NCI-H2081 (cell line): ENCODE measurements at places on chromosomes 6 and 20.

- no peak for DNase-seq
Measured at GRCh38 chr6:41040940-41041536, 1.2 kb upstream of the TSPO2 start.

GRCh38 chr20:19784511-19785172 is 26.6 kb downstream of the RIN2 start:
- peak; percentile 81 for DNase-seq

DNA sequence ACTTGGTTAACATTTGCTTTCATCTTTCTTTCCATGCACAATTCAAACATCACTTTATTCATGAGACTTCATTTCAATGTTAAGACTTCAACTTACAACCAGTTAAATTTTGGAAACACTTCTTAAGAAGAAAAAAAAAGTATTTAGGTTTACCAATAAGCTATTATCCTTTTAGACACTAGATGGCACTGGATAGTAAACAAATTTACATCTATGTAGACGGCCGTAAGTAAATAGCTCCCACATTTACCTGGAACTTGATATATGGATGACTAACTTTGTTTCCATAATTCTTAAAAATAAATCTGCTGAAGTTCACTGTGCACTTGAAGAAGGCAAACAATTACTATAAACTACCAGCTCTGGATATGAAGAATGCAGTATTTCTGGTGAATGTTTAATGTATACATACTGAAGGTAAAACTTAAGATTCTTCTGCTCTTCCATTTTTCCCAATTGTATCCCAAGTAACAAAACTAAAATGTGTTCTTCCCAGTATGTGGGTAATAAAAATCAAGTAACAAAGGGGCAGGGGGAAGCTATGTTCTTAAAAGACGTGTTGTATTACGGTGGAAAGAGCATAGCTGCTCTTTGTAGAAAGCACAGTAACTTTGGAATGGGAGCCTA is 130.6 kb upstream of the C6orf118 start:
- no peak for DNase-seq

GRCh38 chr20:24730750-24731149 is 218.3 kb upstream of the CST7 start:
- no peak for DNase-seq

DNA sequence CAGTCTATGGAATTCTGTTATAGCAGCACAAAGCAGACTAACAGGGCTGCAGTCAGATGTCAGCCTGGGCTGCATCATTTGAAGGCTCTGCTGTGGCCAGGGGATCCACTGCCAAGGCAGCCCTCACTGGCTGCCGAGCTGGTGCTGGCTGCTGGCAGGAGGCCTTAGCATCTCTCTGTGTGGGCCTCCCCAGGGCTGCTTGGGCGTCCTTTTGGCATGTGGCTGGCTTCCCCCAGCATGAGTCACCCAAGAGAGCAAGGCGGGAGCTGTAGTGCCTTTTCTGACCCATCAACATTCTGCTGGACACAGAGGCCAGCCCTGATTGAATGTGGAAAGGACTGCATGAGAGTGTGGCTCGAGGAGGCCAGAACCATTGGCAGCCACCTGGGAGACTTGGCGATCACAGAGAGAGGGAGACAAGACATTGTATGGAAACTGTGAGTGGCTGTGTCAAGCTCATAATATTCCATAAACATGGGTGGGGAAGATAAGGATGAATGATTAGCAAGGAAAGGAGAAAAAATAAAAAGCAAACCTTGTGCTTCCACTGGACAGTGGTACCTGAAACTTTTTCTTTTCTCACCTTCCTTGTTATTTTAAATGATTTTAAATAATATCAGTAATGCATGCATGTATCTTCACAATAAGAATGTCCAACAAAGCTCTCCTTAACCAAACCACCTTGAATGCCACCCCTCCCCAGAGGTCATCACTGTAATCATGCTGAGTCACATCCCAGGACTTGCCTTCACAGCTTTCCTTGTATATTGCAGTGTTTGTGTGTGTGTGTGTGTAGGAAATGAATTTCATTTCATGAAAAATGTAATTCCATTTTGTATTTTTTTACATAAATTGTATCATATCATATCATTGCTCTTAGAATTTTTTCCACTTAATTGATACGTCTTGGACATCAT is 55.0 kb upstream of the VSX1 start:
- DNase-seq = no peak

GRCh38 chr20:62945771-62946339 is 6.7 kb upstream of the SLC17A9 start:
- no peak for DNase-seq

DNA sequence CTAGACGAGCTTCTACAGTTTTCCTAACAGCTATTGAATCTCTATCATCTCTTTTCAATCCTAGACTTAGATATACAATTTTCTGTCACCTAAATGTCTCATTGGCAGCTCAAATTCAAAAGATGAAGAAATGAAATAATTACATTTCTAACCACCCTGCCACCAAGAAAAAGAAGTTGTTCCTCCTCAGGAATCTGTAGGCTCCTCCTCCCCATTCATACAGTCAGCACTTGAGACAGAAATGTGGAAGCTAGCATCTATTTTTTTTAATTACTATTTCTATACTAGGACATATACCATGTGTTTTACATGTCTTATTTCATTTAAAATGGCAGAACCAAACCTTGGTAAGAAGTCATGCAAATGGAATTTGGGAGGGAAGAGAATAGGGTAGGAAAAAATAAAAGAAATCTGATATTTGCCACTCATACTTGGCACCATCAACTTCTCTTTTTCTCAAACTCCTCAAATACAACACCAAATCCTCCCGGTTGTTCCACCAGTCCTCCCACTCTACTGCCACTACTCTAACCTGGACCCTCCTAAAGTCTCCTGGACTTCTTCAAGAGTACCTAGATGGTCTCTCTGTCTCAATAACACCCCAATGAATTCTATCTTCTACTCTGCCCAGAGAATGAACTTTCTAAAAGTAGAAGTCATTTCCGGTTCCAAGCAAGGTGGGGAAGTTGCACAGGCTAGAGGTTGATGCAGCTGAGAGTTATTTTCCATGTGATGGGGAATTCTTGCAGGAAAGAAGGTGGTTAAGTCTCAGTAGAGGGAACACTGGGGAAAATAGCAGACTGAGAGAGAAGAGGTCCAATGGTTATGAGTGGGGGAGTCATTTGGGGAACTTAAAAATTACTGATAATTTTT is 54.1 kb downstream of the ATXN1 start:
- DNase-seq = no peak

- no peak for DNase-seq
Measured at GRCh38 chr6:46036911-46037310, 21.3 kb upstream of the CLIC5 start.

- no peak for DNase-seq
Measured at GRCh38 chr6:13026557-13026956, 301.8 kb downstream of the TBC1D7 start.

DNA sequence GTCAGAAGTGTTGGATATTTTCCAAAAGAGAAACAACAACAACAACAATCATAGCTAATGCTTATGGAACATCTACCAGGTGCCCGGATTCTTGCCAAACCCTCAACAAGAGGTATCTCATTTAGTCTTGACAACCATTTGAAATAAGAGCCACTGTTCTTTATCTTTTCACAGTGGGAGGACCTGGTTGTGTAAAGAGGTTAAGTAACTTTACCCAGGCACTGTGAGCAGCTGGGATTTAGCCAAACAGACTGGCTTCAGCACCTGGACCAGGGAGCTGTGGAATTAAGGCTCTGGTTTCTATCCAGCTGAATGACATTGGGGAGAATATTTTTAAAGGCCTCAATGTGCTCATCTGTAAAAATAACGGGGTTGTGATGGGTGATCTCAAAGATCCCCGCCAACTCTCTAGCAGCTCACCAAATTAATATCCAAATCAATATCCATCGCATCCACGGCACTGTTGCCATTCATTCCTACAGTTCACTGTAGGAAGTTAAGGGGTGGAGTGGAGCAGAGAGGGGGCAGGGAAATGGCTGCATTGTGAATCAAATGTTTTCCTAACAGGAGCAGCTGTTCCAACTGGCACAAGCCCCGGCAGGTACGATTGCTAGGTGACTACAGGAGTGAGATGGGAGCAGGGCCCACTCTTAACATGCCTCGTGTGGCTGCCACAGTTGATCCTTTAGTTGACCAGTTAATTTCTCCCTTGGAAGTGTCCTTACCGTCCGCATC is 61.8 kb downstream of the GCNT2 start:
- DNase-seq = peak; percentile 96

GRCh38 chr20:19370076-19371075 is 157.9 kb downstream of the SLC24A3 start:
- DNase-seq = no peak

- DNase-seq = peak; percentile 31
Measured at GRCh38 chr20:59835448-59836395, 97.7 kb downstream of the SYCP2 start.

GRCh38 chr20:63162206-63162795 is 53.6 kb downstream of the YTHDF1 start:
- no peak for DNase-seq

GRCh38 chr6:170007468-170008293 is 256.3 kb downstream of the ERMARD start:
- DNase-seq = no peak

DNA sequence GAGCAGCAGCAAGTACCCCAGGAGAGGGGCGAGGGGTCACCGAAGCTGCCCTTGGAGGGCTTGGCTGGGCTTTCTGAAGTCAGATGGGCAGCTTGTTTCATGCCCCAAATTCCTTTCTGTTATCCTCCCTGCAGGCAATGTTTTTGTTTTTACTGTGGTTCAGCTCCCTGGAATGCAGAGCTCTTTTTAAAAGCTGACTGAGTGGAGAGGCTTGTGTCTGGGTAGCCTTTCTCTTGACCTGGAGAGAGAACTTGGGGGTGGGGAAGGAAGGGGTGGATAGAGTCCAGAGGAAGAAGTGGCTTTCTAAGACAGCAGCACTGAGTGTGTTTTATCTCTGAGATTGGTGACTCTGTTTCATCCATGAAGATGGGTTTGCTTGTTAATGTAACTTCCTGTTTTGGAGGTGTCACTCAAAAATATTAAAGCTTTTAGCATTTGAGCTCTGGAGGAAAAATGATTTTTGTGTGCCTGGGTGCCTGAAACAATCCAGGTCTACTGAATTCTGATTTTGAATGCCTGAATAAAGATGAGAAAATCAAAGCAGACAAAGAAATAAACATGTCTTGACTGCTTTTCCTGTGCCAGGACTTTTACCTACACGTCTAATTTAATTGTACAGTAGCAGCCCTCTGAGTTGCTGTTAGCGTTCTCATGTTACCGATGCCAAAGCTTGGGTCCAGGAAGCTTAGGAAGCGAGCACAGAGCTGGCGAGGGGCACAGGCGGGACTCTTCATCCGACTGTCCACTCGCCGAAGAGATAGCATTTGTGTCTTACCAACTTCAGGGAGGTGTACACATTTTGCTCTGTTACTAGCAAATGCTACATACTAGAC is 78.2 kb upstream of the EEF1E1 start:
- DNase-seq = no peak

- no peak for DNase-seq
Measured at GRCh38 chr6:68689910-68690309, 54.8 kb downstream of the ADGRB3 start.

DNA sequence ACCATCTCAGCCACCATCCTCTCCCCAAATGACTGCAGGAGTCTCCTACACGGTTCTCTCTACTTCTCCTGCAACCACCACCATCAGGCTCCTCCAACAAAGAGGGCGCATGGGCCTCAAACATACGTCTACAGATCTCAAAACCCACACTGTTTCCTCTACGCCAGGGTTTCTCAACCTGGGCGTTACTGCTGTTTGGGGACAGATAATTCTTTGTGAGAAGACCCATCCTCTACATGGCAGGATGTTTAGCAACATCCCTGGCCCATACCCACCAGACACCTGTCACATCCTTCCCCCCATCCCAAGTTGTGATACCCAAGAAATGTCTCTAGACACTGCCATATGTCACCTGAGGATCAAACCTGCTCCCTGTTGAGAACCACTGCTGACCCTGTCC is 45.0 kb downstream of the ELMO2 start:
- DNase-seq = no peak

DNA sequence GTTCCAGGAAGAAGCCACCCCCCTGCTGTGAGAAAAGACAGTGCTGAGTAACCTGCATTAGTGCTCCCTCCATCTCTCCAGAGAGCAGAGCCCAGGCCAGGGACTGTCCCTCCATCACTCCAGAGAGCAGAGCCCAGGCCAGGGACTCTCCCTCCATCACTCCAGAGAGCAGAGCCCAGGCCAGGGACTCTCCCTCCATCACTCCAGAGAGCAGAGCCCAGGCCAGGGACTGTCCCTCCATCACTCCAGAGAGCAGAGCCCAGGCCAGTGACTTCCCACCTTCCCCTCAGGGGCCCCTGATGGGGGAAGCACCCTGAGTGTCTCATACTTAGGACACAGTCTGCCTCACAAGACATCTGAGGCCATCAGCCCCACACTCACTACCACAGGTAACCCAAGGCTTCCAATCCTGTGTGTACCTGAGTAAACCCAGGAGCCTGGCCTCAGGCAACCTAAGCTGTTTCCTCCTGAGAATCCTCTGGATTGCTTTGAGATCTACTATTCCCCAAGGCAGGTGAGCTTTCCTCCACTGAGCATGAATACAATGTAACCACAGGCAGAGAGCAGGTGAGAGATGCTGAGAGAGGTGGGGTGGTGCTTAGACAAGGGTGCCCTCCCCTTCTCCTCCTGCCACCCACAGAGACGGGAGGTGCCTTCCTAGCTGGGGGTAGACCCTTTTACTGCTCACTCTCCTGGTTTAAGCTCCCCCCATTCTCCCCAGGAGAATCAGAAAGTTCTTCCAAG is 4.9 kb downstream of the TBXT start:
- DNase-seq = no peak

- no peak for DNase-seq
Measured at GRCh38 chr6:6707143-6707542, 118.6 kb downstream of the LY86 start.

DNA sequence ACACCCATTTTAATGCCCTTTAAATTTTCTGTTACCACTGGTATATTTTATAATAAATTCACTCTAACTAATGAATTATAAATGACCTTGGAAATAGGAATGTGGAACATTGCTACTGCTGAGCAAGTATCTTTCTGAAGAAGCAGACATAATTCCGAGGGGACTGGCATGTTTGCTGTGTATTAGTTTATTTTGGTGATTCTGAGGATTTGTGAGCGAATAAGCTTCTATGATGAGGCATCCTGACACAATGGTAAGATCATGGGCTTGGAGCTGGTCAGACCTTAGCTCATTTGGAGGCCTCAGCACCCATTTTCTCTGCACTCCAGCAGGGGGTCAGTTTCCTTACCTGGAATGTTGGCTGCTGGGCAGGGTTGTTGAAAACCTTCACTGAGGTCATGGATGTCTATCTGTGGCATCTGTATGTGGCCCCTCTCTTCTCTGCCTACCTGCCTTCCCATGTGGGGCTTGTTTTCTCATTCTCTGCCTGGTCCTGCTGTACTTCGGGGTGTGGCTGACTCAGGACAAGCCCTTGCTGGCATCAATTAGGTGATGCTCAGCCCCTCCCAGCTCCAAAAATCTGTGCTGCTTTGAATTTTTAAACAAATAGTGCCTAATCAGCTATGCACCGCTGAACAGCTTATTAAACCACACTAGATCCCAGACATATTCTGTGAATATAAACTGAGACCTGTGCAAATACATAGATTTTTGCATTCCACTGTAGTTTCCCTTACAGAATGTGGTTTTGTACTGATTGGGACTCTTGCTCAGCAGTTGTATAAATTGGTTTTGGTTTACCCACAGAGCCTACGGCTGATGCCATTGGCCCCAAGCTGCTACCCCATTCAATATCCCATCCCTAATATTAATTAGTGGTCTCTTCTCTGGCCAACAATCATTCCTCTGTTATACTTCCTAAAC is 10.7 kb downstream of the ARID1B start:
- no peak for DNase-seq

GRCh38 chr6:134111726-134112125 is 59.3 kb upstream of the SLC2A12 start:
- DNase-seq = no peak
